Placental epithelial cell (primary cell): ENCODE measurements at places on chromosomes 3 and 15. TPM values are rescaled to one million over a fixed set of nuclear protein-coding genes. Genes with fewer than 3 reads are reported as not detected.

MOBP gene
- total RNA-seq, result 0.76 TPM in 1 of 2 replicates, not detected in the other

HYKK gene
- total RNA-seq, result 0.39 and 1.7 TPM in 2 replicates

DISP2 gene
- total RNA-seq, result 0.39 and 2.2 TPM in 2 replicates

ROPN1 gene
- total RNA-seq, result not detected in 2 replicates

RASGRP1 gene
- under 0.01 and 0.11 TPM in 2 replicates for total RNA-seq

CSPG4 gene
- total RNA-seq, result 3.9 and 7.5 TPM in 2 replicates

ACAN gene
- total RNA-seq, result under 0.01 TPM in 2 replicates

TTC21A gene
- total RNA-seq, result 7.5 and 13.3 TPM in 2 replicates

CD200R1 gene
- 0.39 and 2.5 TPM in 2 replicates for total RNA-seq

IL1RAP gene
- total RNA-seq, result 7.9 and 16.3 TPM in 2 replicates

GPR176 gene
- 16.1 and 44.1 TPM in 2 replicates for total RNA-seq

PDZRN3 gene
- 12.8 and 47.5 TPM in 2 replicates for total RNA-seq

HTR3E gene
- total RNA-seq, result not detected in 2 replicates

THSD4 gene
- 44.8 and 67.5 TPM in 2 replicates for total RNA-seq

IL17RC gene
- 365 and 408 TPM in 2 replicates for total RNA-seq

LNP1 gene
- total RNA-seq, result 6.0 and 10.6 TPM in 2 replicates

GAP43 gene
- total RNA-seq, result not detected in 2 replicates

FGF12 gene
- total RNA-seq, result 0.39 TPM in 1 of 2 replicates, not detected in the other

ZBED2 gene
- 95.4 and 126 TPM in 2 replicates for total RNA-seq

LRTM1 gene
- total RNA-seq, result 0.39 TPM in 1 of 2 replicates, not detected in the other

PLA2G4B gene
- total RNA-seq, result 0.33 and 2.0 TPM in 2 replicates

PPP4R2 gene
- 62.9 and 68.7 TPM in 2 replicates for total RNA-seq
